Breast epithelium (tissue), 4 donors: ENCODE measurements at places on chromosomes 1 and 21.

DNA sequence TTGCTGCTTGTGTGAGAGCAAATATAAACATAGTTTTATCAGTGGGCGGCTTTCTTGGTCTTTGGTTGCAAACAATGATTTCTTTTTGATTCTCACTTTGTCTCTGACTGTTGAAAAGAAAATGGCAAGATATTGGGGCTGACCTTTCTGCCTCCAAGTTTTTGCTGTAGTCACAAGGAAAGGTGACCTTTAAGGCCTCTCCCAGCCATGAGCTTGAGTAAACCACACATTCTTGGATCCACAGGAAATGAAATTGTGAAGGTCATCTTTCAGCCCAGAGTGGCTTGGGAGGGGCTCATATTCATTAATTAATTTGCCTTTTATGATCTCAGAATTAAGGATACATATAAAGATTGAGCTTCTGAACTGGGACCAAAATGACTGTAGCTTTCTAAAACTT lies 241.6 kb downstream of the BACH1 start:
- H3K4me1 ChIP-seq, result no peaks in the 10 kb centered on the region
- H3K27ac ChIP-seq, result no peak overlapping the region
- DNase-seq, result no peak

GRCh38 chr1:231966983-231967382 lies 340.4 kb downstream of the DISC1 start:
- no peak overlapping the region for H3K27ac ChIP-seq
- no peaks in the 10 kb centered on the region for H3K27me3 ChIP-seq
- no peaks in the 10 kb centered on the region for H3K4me1 ChIP-seq
- no peak for DNase-seq

GRCh38 chr1:192491804-192492554 lies 83.6 kb upstream of the RGS1 start:
- DNase-seq, result no peak
- no peak overlapping the region for H3K27ac ChIP-seq
- no peak overlapping the region for H3K4me3 ChIP-seq

DNA sequence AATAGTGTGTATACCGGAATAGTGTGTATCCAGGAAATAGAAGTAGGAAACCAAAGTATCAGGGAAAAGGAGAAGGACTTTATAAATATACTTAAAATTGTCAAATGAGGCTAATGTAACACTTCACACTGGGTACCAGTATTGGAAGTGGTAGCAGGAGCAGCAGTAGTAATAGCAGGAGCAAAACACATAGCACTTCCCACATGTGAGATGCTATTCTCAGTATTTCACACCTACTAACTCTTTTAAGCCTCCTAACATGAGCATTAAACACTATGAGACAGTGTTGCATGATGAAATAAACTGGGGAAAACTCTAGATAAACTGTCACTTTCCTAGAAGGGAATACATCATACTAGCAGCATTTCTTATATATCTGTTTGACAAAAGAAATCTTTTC lies 376.7 kb downstream of the VAV3 start:
- H3K4me1 ChIP-seq, result no peaks in the 10 kb centered on the region
- H3K36me3 ChIP-seq, result no peaks in the 10 kb centered on the region
- H3K27me3 ChIP-seq, result no peaks in the 10 kb centered on the region
- no peak for DNase-seq
- no peak overlapping the region for H3K27ac ChIP-seq

GRCh38 chr1:82646888-82647287 lies 846.2 kb downstream of the ADGRL2 start:
- no peak for DNase-seq
- no peaks in the 10 kb centered on the region for H3K36me3 ChIP-seq
- no peaks in the 10 kb centered on the region for H3K4me1 ChIP-seq
- no peak overlapping the region for H3K4me3 ChIP-seq
- H3K27me3 ChIP-seq, result no peaks in the 10 kb centered on the region

- H3K27me3 ChIP-seq, result no peaks in the 10 kb centered on the region
- no peaks in the 10 kb centered on the region for H3K4me1 ChIP-seq
- H3K4me3 ChIP-seq, result no peak overlapping the region
- no peaks in the 10 kb centered on the region for H3K36me3 ChIP-seq
- no peak for DNase-seq
Measured at GRCh38 chr1:185984113-185984836, 250.1 kb downstream of the HMCN1 start.

- no peaks in the 10 kb centered on the region for H3K36me3 ChIP-seq
- H3K27ac ChIP-seq, result peak overlapping the region; percentile 86
- H3K4me1 ChIP-seq, result no peaks in the 10 kb centered on the region
- H3K27me3 ChIP-seq, result no peaks in the 10 kb centered on the region
- H3K4me3 ChIP-seq, result no peak overlapping the region
- DNase-seq, result no peak
Measured at GRCh38 chr1:47323599-47324031, 9.7 kb upstream of the STIL start.

GRCh38 chr1:111619635-111620440 lies at the start of gene RAP1A:
Gene RAP1A (plus strand): TSS chr1:111619789. CDS start chr1:111691361, 71,572 bp downstream.
- H3K36me3 ChIP-seq, result no peaks in the 10 kb centered on the region
- no peaks in the 10 kb centered on the region for H3K4me1 ChIP-seq
- peak within 1 kb of the TSS; percentile 78 for H3K4me3 ChIP-seq
- DNase-seq, result peak; percentile 95
- peak within 1 kb of the TSS; percentile 97 for H3K27ac ChIP-seq
- no peaks in the 10 kb centered on the region for H3K27me3 ChIP-seq

DNA sequence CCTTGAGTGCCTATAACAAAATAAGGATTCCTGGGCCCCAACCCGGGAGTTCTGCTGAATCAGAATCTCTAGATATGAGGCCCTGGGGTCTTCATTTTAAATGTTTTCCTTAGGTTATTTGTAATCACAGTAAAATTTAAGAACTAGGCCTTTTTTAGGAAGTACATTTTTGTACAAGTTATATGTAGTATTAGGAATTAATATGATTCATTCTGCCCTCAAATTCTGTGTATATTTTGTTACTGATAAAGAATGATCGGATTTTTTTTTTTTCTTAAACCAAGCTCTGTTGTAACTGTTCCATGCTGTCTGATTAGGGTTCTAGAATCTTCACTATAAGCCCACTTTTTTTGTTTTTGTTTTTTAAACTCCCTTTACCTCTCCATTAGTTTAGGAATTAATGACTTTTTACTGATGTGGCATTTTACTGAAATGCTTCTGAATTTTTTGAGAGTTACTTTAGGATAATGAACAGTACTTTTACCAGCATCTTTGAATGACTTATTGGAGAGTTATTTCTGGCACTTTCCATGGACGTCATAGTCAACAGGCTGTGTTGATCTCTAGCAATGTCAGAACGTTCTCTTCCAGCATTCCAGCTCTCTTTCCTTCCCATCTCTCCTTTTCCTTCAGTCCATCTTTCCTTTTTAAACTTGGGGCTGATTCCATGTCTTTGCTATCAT lies 48.3 kb downstream of the CLIC4 start:
- no peaks in the 10 kb centered on the region for H3K27me3 ChIP-seq
- H3K4me3 ChIP-seq, result no peak overlapping the region
- H3K36me3 ChIP-seq, result no peaks in the 10 kb centered on the region

- no peaks in the 10 kb centered on the region for H3K27me3 ChIP-seq
- DNase-seq, result no peak
- H3K27ac ChIP-seq, result no peak overlapping the region
- H3K4me1 ChIP-seq, result no peaks in the 10 kb centered on the region
- no peaks in the 10 kb centered on the region for H3K36me3 ChIP-seq
- H3K4me3 ChIP-seq, result no peak overlapping the region
Measured at GRCh38 chr1:212302745-212303383, 17.7 kb downstream of the PPP2R5A start.

- peak overlapping the region; percentile 95 for H3K4me3 ChIP-seq
- H3K27me3 ChIP-seq, result no peaks in the 10 kb centered on the region
- no peaks in the 10 kb centered on the region for H3K36me3 ChIP-seq
- peaks cover 19% of the 10 kb centered on the region for H3K4me1 ChIP-seq
Measured at GRCh38 chr1:155004352-155005075, 1.9 kb downstream of the ZBTB7B start.

DNA sequence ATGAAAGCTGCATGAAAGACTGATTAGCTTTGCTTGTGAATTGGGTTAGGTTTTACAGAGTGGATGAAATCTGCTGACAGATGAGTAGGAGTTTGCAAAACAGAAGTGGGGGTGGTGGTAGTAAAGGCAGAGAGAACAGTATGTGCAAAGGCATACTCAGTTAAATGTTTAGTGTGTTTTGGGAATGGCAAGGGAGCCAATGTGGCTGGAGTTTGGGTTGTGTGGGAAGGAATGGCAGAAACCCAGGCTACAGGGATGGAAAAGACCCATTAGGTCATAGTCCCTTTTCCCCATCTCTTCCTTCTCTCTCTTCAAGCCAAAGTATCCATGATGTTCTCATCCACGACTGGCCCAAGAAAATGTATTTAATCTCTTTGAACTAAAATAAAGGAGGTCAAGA lies 362.2 kb upstream of the LYPLAL1 start:
- no peaks in the 10 kb centered on the region for H3K36me3 ChIP-seq
- no peaks in the 10 kb centered on the region for H3K4me1 ChIP-seq
- DNase-seq, result no peak
- no peak overlapping the region for H3K4me3 ChIP-seq
- H3K27me3 ChIP-seq, result no peaks in the 10 kb centered on the region
- H3K27ac ChIP-seq, result no peak overlapping the region

- no peaks in the 10 kb centered on the region for H3K36me3 ChIP-seq
- no peaks in the 10 kb centered on the region for H3K27me3 ChIP-seq
- no peak for DNase-seq
- H3K4me1 ChIP-seq, result no peaks in the 10 kb centered on the region
Measured at GRCh38 chr21:39675590-39675989, 62.9 kb downstream of the B3GALT5 start.

DNA sequence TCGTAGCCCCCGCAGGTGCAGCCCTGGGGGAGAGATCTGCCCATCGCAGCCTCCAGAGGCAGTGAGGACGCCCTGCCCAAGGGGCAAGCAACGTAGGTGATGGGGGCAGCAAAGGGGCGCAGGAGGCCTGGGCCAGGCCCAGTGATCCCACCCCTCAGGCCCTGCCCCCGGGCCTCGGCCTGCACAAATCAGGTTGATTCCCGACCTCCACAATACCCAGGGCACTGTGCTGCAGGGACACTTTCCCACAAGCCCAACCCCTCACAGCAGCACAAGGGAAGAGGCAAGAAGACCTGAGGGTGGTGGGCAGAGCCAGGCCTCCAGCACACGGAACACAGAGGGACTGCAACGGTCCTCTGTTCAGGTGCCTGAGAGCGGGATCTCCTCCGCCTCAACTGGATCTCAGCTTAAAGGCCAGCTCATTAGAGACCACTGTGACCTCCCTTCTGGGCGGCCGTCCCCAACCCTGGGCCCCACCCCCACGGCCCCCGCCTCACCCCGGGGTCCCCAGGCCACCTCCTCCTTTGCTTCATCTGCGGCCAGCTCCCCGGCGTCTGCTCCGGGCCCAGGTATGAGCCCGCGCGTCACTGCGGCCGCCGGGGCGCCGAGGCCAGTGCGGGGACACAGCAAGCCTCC lies 812 bp upstream of the ARF1 start:
- peak overlapping the region; percentile 100 for H3K27ac ChIP-seq
- H3K36me3 ChIP-seq, result no peaks in the 10 kb centered on the region
- peak overlapping the region; percentile 79 for H3K4me3 ChIP-seq
- no peaks in the 10 kb centered on the region for H3K27me3 ChIP-seq
- DNase-seq, result no peak
- peaks cover 7% of the 10 kb centered on the region for H3K4me1 ChIP-seq

DNA sequence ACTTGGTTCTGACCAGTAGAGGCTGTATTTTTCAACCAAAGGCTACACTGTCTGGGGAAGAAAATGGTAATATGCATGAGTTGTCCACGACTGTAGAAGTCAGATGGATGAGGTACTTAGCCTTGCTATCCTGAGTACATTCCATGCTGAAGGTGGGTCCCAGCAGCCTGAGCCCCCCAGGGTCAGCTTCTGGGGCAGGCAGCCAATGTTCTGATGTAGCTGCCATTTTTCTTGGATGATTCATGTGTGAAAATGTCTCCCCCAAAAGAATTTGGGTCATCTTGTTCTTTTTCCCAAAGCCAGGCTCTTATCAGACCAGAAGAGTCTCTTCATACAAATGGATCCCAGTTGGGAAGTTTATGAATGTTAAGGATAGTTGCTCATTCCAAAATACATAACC lies 172.2 kb upstream of the UBE2U start:
- H3K4me3 ChIP-seq, result no peak overlapping the region
- DNase-seq, result no peak
- H3K4me1 ChIP-seq, result no peaks in the 10 kb centered on the region
- no peaks in the 10 kb centered on the region for H3K27me3 ChIP-seq
- no peaks in the 10 kb centered on the region for H3K36me3 ChIP-seq

GRCh38 chr1:27356619-27357280 lies 10.0 kb downstream of the MAP3K6 start:
- H3K4me3 ChIP-seq, result no peak overlapping the region
- no peaks in the 10 kb centered on the region for H3K36me3 ChIP-seq
- H3K4me1 ChIP-seq, result no peaks in the 10 kb centered on the region
- no peaks in the 10 kb centered on the region for H3K27me3 ChIP-seq
- no peak for DNase-seq

DNA sequence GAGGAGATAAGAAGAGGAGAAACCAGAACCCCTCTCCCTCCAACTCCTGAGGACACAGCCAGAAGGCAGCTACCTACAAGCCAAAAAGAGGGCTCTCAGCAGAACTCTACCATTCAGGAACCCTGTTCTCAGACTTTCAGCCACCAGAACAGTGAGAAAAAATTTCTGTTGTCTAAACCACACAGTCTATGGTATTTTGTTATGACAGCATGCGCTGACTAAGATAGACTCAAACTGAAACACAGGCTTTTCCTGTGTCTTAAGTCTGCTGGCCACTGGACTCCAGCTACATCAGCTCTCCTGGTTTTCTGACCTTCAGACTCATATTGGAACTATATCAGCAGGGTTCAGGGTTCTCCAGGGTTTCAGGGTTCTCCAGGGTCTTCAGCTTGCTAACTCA lies 126.5 kb upstream of the TNFSF4 start:
- no peaks in the 10 kb centered on the region for H3K27me3 ChIP-seq
- no peak for DNase-seq
- peaks cover 4% of the 10 kb centered on the region for H3K4me1 ChIP-seq
- no peak overlapping the region for H3K27ac ChIP-seq
- no peak overlapping the region for H3K4me3 ChIP-seq

DNA sequence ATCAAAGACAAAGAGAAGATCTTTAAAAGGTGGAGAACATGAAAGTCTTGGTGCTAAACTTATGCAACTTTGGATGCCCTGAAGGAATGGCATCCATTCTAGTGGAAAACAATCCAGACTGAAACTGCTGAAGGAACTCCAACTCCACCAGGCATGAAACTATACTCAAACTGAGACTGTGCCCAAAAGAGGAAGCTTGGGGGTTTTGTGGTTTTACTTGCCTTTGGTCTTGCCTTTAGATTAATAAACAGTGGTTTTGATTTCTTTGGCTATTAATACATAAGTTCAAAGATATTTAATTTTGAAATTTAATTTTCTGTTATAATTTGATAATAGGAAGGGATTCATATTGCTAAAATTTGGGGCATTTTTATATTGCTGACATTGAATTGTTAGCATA lies 17.4 kb upstream of the SLC30A10 start:
- no peaks in the 10 kb centered on the region for H3K27me3 ChIP-seq
- no peak overlapping the region for H3K4me3 ChIP-seq
- DNase-seq, result no peak
- no peaks in the 10 kb centered on the region for H3K36me3 ChIP-seq
- no peak overlapping the region for H3K27ac ChIP-seq

GRCh38 chr1:43981636-43982035 lies 2.6 kb downstream of the B4GALT2 start:
- no peaks in the 10 kb centered on the region for H3K36me3 ChIP-seq
- no peak overlapping the region for H3K27ac ChIP-seq
- H3K4me3 ChIP-seq, result no peak overlapping the region
- no peak for DNase-seq
